Activated T-helper 9 cell treated with anti-CD3 and anti-CD28 coated beads, Interleukin-2, amount 50 U/mL, for 16 hours (primary cell): ENCODE measurements at places on chromosomes 12 and 14.
A peak's percentile ranks its signal among the peaks of the same experiment; 100 is the strongest.

- DNase-seq, result peak; percentile 35
Observed at GRCh38 chr14:73786636-73787485, 64.8 kb upstream of the PTGR2 start.

- no peak for DNase-seq
Observed at GRCh38 chr12:111362687-111363475, 6.0 kb downstream of the PHETA1 start.

DNA sequence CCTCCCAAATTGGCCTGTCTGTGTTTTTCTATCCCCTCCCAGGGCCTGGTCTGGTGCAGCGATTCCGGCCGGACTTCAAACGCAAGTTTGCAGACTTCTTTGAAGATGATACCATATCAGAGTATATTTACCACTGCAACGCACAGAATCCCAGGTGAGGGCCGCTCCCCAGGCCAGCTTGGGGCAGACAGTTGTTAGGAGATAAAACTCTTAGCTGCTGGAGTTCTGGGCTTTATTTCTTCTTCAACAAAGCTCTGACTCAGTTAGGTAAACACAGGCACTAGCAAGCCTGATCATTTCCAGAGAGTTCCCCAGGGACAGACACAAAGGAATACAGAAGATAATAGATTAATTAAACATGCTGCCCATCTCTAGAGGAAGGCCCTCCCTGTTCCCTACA, 8.3 kb downstream of the ABHD4 start:
- no peak for DNase-seq

DNA sequence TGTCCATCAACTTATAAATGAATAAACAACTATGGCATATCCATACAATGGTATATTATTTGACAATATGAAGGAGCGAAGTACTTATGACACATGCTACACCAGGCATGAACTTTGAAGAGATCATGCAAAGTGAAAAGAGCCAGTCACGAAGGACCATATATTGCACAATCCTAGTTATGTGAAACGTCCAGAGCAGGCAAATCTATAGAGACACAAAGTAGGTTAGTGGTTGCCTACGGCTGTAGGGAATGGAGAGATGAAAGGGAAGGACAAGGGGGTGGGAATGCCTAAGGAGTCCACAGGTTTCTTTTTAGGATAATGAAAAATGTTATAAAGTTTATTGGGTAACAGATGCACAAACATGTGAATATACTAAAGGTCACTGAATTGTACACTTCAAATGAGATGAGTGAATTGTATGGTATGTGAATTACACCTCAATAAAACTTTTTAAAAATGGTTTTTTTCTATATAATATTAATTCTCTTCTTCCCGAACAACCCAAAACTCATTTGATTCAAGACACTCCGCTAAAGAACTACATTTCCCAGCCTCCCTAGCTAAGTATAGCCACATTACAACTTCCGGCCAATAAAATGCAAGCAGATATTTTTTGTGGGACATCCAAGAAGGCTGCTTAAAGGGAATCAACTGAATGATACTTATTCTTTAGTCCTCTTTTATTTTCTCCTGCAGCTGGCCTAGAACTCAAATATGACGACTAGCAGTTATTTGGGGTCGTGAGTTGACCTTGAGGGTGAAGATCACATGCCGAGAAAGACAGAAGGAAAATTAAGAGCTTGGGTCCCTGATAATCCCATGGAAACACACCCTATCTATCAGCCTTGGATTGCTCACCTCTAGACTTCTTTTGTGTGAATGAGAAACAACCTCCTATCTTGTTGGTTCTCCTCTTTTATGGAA, 187.2 kb downstream of the TTC8 start:
- DNase-seq, result no peak

- DNase-seq, result no peak
Observed at GRCh38 chr14:42642787-42643186, 1036.1 kb downstream of the LRFN5 start.

- DNase-seq, result no peak
Observed at GRCh38 chr12:41485203-41485602, 297.1 kb downstream of the PDZRN4 start.

DNA sequence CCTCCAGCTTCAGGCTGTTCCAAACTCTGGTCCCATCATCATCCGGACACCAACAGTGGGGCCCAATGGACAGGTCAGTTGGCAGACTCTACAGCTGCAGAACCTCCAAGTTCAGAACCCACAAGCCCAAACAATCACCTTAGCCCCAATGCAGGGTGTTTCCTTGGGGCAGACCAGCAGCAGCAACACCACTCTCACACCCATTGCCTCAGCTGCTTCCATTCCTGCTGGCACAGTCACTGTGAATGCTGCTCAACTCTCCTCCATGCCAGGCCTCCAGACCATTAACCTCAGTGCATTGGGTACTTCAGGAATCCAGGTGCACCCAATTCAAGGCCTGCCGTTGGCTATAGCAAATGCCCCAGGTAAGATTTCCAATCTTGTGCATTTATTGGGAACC, 3.3 kb downstream of the SP1 start:
- DNase-seq, result no peak

GRCh38 chr12:108313606-108314351, 25.3 kb downstream of the CMKLR1 start:
- no peak for DNase-seq
